Gastrocnemius medialis (tissue), 4 donors: ENCODE measurements at places on chromosomes 4 and X. TPM values are rescaled to one million over a fixed set of nuclear protein-coding genes. Genes with fewer than 3 reads are reported as not detected.

SHISA3 gene
- total RNA-seq, result 2.1 TPM

GSTCD gene
- 1.8 TPM for total RNA-seq

USP17L22 gene
- total RNA-seq, result not detected

MAGEB2 gene
- total RNA-seq, result not detected

HS6ST2 gene
- 1.9 TPM for total RNA-seq

GRCh38 chrX:118948270-118948669, 26.1 kb upstream of the LONRF3 start:
- H3K27me3 ChIP-seq, result no peaks in the 10 kb centered on the region
- no peaks in the 10 kb centered on the region for H3K36me3 ChIP-seq
- no peak for DNase-seq
- no peak overlapping the region for H3K4me3 ChIP-seq

GRCh38 chr4:85762529-85762871, 287.6 kb downstream of the ARHGAP24 start:
- H3K4me3 ChIP-seq, result no peak overlapping the region
- peaks cover 17% of the 10 kb centered on the region for H3K4me1 ChIP-seq
- no peaks in the 10 kb centered on the region for H3K36me3 ChIP-seq
- DNase-seq, result no peak

DNA sequence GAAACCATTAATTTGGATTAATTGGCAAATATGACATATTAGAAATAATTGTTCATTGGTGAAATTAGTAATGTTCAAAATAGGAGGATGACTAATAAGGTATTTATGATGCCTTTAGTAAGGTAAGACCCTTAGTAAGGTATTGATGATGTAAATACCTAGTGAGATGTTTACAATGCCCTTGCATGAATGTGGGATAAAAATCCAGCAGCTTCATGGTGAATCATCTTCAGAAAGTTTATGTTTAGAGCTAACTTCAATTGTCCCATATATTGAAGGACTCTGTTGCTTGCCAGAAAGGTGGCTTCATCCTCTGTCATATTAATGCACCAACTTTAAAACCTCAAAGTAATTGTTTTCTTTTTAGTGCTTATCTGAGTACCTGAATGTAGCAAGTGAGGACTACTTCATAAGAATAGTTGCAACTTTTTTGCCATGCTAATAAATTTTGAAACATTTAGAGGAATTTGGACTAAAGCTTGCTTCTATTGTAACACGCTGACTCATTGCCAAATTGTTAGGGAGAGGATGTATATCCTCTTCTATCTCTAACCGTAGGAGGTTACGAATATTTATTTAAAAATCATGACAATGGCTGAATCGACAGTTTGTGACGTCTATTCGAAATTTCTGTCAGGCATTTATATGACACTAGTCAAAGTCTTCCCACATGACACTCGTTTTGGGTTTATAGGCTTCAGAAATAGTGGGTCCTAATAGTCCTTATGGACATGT, 174.1 kb upstream of the HS3ST1 start:
- H3K27ac ChIP-seq, result no peak overlapping the region
- no peaks in the 10 kb centered on the region for H3K27me3 ChIP-seq
- H3K36me3 ChIP-seq, result no peaks in the 10 kb centered on the region
- H3K4me1 ChIP-seq, result no peaks in the 10 kb centered on the region
- DNase-seq, result no peak

DNA sequence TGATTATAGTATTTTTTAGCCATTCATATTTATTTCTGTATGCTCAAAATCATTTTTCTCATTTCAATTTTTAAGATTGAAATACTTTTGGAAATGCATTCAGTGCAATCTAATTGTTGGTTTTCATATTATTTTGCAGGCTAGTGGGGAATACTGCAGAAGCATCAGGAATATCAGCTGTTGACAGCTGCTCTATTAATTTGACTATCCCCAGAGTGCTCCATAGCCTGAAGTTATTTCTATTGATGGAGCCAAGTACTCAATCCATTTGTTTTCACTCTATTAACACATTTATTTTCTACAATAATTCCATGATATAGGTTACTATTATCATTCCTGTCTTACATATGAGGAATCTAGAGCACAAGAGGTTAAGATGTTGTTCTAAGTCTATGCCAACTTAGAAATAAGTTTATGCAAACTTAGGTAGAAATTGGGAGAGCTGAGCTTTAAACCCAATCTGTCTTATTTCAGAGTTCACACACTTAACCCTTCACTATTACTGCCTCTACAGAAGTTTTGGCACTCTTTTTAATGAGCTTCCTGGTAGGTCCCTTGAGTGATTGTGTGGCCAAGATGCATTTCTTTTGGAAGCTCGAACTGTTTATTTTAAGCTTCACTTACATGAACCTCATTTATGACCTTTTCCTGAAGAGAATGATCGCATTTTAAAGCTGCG, 65.6 kb upstream of the PCDH18 start:
- H3K4me1 ChIP-seq, result no peaks in the 10 kb centered on the region
- DNase-seq, result no peak
- H3K27ac ChIP-seq, result no peak overlapping the region
- no peaks in the 10 kb centered on the region for H3K36me3 ChIP-seq
- no peak overlapping the region for H3K4me3 ChIP-seq

DNA sequence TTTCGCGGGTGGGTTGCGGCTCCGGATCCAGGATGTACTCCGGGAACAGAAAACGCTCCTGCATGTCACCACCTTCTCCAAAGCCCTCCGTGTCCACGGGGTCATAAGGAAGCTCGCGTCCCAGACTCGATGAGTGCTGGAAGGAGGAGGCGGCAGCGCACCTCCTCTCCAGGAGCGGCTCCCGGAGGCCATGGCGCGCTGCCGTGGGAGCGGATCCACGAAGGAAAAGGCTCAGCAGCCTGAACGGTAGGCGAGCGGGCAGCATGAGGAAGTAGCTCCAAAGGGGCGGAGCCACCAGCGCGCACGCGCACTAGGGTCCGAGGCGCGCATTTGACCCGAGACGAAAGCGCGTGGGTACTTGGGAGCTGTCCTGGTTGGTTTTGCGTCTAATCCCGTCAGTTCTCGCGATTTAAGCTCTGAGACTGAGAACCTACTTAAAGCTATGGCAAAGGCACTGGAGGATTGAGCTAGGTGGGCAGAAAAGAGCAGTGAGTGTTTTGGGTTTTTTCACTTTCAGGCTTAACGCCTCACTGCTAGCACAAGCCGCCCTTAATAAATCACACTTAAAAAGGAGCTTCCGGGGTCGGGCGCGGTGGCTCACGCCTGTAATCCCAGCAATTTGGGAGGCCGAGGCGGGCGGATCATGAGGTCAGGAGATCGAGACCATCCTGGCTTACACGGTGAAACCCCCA, at the start of gene NOA1:
TSS of gene NOA1 (minus strand) at position 286 of the 692 bp plus-strand sequence. CDS start at position 265, 21 bp downstream.
- peak within 1 kb of the TSS; percentile 87 for H3K4me3 ChIP-seq
- H3K4me1 ChIP-seq, result peaks cover 53% of the 10 kb centered on the region
- peak within 1 kb of the TSS; percentile 94 for H3K27ac ChIP-seq
- peaks cover 24% of the 10 kb centered on the region for H3K36me3 ChIP-seq
- DNase-seq, result peak; percentile 98
- H3K27me3 ChIP-seq, result no peaks in the 10 kb centered on the region

DNA sequence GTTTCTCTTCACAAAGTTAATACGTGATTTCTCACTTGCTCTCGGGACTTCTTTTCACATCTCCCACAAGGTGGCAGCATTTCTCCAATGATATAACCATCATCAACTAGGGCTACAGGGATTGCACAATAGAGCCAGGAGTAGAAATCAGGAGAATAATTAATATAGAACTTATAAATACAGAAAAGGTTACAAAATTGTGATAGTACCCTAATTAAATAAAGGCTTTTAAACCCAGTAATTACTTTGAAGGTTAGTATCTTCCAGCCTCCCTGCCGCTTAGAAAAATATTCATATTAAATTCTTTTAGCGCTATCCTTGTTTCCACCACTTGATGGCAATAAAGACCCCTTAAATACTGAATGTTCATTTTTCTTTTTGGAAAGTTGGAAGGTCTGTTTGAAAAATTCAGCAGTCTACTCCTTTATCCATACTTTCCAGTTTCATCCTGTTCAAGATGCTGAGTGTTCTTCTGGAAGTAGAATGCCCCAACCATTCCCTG, 65.8 kb downstream of the RASGEF1B start:
- DNase-seq, result no peak
- no peaks in the 10 kb centered on the region for H3K4me1 ChIP-seq
- H3K27me3 ChIP-seq, result no peaks in the 10 kb centered on the region
- H3K36me3 ChIP-seq, result no peaks in the 10 kb centered on the region
- H3K27ac ChIP-seq, result no peak overlapping the region
- H3K4me3 ChIP-seq, result no peak overlapping the region

GRCh38 chr4:72489267-72489666, 79.8 kb downstream of the ADAMTS3 start:
- H3K27me3 ChIP-seq, result no peaks in the 10 kb centered on the region
- no peaks in the 10 kb centered on the region for H3K36me3 ChIP-seq
- no peak for DNase-seq
- no peaks in the 10 kb centered on the region for H3K4me1 ChIP-seq

DNA sequence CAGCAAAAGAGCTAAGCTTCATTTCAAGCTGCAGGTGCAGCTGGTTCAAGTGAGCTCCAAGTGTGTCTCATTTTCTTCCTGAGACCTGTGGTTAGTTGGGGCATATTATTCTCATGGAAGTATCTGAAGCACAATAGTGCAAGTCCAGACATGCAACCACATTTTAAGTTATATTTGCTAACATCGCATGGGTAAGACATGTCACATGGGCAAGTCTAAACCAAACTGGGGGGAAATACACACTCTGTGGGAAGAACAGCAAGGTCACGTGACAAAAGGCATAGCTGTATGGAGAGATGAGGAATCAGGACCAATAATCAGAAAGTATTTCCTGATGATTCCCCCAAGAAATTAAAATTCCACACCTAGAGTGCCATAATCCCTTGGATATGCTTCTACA, 94.9 kb upstream of the NDP start:
- no peaks in the 10 kb centered on the region for H3K27me3 ChIP-seq
- H3K27ac ChIP-seq, result no peak overlapping the region
- DNase-seq, result no peak
- no peaks in the 10 kb centered on the region for H3K36me3 ChIP-seq
- H3K4me3 ChIP-seq, result no peak overlapping the region

GRCh38 chr4:101145021-101145420, 202.3 kb downstream of the PPP3CA start:
- DNase-seq, result no peak
- peaks cover 15% of the 10 kb centered on the region for H3K4me1 ChIP-seq
- no peaks in the 10 kb centered on the region for H3K27me3 ChIP-seq
- H3K36me3 ChIP-seq, result no peaks in the 10 kb centered on the region

- no peaks in the 10 kb centered on the region for H3K4me1 ChIP-seq
- H3K27me3 ChIP-seq, result no peaks in the 10 kb centered on the region
- H3K4me3 ChIP-seq, result no peak overlapping the region
- H3K36me3 ChIP-seq, result no peaks in the 10 kb centered on the region
Measured at GRCh38 chr4:74504212-74504611, 59.3 kb downstream of the AREG start.
